Right ventricle myocardium superior (tissue), 1 donor: ENCODE measurements at places on chromosomes 7 and 10.

DNA sequence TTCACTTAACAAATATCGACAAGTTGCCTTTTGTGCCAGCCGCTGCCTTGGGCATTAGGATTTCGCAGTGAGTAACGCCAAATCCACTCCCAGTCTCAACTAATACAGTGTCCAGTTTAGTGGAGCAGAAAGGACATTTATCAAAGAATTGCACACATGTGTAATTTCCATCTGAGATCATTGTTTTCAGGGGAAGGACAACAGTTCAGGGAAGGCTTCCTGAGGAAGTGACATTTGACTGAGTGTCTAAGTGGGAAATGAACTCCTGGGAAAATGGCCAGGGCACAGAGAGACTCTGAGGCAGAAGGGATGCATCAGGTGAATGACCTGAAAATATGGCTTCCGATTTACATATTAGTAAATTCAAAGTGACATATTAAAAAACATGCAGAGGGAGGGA, 89.4 kb downstream of the ITGA8 start:
- no peak for DNase-seq

GRCh38 chr10:132106431-132106830, 40.7 kb downstream of the JAKMIP3 start:
- DNase-seq: peak; percentile 19

DNA sequence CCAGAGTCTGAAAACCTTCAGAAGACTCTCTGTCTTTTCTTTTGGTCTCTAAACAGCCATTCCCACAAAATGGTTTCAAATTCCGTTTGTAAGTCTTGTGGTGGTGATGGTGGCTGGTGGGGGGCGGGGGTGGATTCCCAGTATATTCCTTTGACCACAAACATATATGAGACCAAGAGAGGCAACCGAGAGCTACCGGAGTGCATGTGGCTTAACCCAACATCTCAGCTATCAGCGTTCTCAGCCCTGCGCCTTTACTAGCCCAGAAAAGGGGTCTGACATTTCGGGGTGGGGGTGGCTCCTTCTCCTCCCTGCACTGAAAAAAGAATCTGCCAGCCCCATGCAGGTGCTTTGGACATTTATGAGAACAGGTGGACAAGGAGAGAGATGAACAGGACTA, 621.1 kb downstream of the ACTR3B start:
- no peak for DNase-seq

GRCh38 chr10:7700577-7701125, 2.5 kb upstream of the ITIH2 start:
- no peak for DNase-seq

DNA sequence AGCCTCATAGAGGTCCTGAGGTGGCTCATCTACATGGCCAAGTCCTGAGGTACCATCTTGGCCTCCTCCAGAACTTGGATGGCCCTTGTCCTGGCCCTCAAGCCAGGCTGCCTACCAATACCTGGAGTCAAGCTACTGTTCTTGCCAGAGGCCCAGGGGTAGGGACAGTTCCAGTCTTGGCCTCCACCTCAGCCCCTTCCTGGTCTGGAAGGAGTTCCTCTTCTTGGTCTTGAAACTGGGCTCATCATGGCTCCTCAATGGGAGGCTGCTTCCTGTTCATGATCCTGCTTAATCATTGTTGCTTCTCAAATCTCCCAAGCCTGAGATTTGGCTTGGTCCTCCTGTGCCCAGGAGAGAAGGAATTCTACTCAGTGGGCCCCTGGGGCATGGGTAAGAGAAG, 3.9 kb downstream of the HPS6 start:
- no peak for DNase-seq

DNA sequence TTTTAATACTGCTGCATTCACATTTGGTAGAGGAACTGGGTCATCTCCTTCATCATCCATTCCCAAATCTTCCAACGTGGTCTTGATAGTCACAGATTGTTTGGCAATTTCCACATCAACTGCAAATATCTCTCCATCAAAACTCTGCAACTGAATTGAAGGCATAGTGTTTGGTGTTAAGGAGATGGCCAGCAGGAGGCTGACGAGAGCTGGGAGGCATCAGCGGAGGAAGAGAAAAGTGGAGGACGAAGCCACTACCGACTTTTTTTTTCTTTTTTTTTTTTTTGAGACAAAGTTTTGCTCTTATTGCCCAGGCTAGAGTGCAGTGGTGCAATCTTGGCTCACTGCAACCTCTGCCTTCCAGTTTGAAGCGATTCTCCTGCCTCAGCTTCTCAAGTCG, 205.0 kb upstream of the KCTD7 start:
- DNase-seq: no peak

GRCh38 chr10:62038609-62039190, 137.2 kb downstream of the ARID5B start:
- peak; percentile 72 for DNase-seq

DNA sequence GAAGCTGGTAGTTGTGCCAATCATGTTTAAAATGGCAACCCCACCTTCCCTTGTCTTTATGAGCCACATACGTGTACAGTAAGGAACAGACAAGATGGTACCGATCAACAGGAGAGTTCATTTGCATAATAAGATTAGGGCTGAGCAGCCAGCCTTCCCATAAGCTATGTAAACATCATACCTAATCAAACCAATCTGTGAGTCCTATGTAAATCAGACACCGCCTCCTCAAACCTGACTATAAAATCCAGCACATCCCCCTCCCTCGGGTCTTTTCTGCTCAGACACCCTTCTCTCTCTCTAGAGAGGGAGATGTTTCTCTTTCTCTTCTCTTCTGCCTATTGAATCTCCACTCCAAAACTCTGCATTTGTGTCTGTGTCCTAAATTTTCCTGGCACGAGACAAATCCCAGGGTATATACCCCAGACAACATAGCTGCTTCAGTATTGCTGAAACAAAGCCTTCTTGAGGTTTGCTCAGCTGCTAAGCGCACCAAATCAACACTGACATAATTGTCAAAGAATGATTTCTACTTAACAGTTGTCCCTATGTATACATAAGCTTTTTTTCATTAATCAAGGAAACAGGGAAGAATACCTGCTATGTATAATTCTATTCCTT, 279.2 kb downstream of the THSD7A start:
- no peak for DNase-seq
